ENCODE measurements at places on chromosomes 16 and 17.

- no peak for DNase-seq
These were observed 55.1 kb downstream of the SRCIN1 start for GRCh38 chr17:38550661-38551060.

DNA sequence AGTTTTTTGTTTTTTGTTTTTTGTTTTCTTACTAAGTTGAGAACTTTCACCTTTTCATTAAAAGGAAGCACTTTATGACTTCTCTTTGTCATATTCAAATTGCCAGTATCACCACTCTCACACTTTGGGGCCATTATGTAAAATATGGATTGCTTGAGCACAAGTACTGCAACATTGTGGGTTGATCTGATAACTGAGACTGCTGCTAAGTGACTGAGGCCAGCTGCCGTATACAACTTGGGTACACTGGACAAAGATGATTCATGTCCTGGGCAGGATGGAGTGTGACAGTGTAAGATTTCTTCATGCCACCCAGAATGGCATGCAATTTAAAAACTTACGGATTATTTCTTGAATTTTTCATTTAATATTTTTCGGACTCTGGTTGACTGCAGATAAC, 7.8 kb downstream of the TTC19 start:
- no peak for DNase-seq

GRCh38 chr17:50149417-50150353, 792 bp downstream of the PPP1R9B start:
- no peak for DNase-seq

DNA sequence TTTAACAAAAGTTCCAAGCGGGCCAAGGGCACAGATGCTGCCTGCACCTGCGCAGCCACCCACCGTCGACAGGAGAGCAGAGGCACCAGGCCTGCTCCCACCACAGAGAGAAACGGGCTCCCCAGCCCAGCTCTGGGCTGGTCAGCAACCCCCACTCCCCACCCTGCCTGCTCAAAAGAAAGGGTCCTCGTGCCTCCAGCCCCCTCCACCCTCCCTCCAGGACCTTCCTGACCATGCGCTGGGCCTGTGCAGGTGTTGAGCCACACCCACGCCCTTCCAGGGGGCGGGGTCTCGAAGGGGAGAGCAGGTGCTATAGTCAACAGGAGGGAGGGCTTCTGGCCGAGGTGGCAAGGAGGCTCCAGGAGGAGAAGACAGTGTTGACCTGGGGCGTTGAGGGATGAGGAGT, 25.3 kb downstream of the ZNF778 start:
- DNase-seq = no peak

DNA sequence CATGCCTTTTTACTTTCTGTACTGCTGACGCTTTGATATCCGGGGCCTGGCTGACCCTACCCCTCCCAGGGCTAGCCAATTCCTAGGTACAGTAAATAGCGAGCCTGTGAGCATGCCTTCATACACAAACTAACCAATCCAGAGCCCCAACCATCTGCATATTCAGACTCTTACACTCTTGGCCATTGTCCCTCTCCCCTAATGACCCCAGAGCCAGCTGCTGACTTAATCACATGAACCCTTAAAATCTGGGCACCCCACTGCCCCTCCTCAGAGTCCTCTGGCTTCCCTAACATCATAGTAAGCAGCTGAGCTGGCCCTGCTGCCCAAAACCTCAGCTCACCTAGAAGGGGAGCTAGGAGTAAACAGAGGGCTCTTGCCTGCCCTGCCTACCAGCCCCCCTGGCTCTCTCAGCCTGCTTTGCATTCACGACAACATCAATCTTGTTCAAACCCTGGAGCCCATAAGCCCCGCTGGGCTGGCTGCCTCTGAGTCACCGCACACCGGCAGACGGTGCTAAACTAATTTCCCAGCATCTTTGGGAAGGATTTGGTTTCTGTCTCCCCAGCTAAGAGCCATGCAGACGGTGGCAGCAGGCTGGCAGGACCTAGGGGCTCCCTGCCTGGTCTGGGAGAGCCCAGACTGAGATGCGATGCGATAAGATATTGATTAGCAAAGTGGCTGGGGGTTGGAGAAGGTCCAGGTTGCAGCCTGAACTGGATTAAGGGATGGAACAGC, 63.2 kb downstream of the CLEC19A start:
- no peak for DNase-seq

DNA sequence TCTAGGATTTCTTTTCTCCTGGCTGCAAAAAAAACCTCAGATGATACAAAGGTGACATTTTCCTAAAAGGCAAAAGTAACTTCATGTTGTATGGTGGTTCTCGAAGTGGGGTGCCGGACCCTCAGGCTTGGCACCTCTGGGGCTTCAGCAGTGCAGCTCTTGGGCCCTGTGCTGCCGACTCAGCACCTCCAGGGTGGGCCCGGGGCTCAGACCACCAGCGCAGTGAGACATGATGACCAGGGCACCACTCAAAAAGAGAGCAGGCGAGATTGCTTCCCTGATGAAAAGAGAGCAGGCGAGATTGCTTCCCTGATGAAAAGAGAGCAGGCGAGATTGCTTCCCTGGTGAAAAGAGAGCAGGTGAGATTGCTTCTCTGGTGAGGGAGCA, 98.7 kb upstream of the ZNF750 start:
- DNase-seq = no peak

GRCh38 chr17:57556320-57556719, 188.8 kb downstream of the CCDC182 start:
- no peak for DNase-seq

DNA sequence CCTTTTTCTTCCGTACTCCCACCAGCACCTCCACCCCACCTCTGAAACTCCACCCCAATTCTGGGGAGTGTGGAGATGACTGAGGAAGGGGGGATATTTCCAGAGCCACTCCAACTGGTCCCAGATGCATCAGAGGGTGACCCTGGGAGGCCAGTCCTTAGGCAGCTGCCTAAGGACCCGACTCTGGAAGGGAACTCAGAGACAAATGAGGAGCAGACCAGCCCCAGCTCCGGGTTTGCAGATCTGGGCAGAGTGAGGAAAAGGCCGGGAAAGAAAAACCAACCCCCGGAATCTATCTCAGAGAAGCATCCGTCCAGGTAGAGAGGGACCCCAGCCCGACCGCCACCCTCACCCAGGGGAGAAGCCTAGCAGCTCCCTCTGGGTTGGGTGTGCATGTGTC, 41.5 kb downstream of the SOCS3 start:
- no peak for DNase-seq

DNA sequence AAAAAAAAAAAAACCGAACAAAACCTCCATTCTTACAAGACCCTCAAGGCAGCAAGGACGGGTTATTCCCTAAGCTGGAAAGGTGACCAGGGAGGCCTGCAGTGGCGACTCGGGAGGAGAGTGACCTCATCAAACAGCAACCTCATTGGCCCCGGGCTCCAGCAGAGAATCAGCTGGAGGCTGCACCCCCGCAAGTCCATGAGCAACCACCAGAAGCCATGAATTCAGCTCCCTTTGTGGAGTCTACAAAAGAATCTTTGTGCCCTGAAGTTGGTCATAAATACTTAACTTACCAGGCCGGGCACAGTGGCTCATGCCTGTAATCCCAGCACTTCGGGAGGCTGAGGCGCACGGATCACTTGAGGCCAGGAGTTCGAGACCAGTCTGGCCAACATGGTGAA, 80.9 kb upstream of the CREBBP start:
- DNase-seq = no peak

DNA sequence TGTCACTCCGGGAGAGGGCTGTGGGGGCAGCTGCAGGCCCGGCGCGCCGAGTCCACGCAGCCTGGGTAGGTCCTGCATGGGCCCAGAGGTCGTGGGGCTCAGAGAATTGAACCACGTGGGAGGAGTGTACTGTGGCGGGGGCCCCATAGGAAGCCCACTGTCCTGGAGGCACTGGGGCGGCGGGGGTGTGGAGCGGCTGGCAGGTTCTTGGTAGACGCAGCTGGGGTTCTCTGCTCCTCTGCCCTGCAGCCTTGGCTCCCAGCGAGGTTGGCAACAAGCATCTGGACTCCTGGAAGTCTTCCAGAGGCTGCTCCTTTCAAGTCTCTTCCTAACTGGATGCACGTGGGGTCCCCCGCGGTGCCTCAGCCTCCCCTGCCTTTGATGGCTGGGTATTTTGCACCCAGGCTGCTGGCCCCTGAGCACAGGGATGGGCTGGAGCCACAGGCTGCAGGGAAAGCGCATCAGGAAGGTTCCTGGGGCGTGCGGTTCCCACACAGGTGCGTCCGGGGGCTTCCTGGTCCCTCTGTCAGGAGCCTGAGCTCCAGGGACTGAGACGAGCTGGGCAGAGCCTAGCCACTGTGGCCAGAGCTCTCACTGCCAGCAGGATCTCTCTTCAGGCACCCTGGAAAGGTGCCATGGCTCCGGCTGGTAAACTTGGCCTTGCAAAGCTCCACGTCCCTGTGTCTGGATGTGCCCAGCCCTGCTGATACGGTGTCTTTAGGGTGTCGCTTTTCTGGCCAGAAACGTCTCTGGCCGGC, 9.3 kb downstream of the KCTD5 start:
- DNase-seq = no peak

GRCh38 chr17:41002814-41003213, 3.1 kb upstream of the KRTAP3-2 start:
- DNase-seq = no peak

- DNase-seq = no peak
These were observed 74.1 kb upstream of the CDH5 start for GRCh38 chr16:66292241-66292935.

DNA sequence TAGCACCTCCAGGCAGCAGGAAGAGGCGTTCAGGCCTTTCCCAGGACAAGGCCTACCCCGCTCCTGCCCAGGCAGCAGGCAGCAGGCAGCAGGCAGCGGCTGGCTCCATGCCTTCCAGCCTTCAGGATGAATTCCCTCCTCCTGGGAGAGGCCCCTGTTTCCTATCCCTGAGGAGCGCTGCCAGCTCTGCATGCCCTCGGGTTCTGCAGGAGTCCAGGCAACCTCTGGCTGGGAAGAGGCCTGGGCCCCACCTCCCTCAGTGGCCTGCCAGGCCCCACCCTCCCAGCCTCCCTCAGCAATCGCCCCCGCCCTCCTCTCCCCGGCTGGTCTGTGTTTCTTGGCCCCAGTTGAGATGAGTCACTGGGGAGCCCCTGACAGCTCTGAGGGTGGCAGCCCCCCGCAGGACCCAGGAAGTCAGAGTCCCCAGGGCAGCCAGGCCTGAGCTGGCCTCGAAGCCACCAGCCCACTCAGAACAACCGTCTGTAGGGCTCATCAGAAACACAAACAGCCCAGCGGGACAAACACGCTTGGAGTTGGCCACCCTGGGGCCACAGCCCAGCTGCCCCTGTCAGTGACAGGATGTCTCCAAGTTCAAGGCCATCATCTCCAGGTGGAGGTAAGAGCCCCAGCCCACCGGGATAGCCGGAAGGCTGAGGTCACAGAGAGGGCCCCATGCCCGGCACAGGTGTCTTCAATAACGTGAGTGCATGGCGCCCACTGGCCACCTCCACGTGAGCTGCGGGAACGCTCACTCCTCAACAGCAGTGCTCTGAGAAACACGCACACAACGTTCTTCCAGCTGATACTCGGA, 39.5 kb upstream of the CIBAR2 start:
- DNase-seq = no peak

All from stimulated activated CD8-positive, alpha-beta memory T cell treated with anti-CD3 and anti-CD28 coated beads, Interleukin-15, amount 100 ng/mL, for 4 hours (primary cell).